ENCODE measurements at places on chromosomes 3 and 15. TPM values are rescaled to one million over a fixed set of nuclear protein-coding genes. Genes with fewer than 3 reads are reported as not detected.
A peak's percentile ranks its signal among the peaks of the same experiment; 100 is the strongest.

The PLCL2 gene
- 6.3 TPM for polyA plus RNA-seq

DNA sequence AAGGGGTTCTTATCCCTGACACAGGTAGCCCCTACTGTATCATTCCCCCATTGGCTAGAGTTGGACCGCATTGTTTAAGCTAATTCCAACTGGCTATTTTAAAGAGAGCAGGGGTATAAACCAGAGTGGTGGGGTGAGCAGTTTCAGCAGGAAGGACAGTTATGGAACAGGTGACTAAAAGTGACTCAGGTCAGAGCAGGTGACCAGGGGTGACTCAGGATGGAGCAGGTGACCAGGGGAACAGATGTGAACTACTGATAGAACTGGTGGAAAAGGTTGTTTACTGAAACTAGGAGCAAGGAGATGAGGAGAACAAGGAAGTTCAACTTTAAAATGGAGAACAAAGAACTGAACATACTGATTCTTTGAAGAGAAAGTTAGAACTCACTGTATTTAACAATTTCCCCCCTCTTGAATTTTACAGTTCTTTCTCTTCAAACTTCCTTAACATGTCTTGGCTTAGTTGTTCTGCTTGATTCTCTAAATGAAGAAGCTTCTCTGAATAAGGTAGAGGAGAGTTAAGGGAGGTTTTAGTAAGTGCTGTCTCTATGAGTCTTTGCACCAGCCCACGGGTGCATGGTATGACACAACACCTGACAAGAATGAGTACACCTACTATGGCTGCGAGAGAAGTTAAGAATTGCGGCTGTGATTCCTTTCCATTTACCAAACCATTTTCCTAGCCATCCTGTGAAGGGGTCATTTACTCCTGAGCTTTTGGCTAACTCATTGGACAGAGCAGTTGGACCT is 83.4 kb upstream of the WNT7A start:
- DNase-seq, result no peak

DNA sequence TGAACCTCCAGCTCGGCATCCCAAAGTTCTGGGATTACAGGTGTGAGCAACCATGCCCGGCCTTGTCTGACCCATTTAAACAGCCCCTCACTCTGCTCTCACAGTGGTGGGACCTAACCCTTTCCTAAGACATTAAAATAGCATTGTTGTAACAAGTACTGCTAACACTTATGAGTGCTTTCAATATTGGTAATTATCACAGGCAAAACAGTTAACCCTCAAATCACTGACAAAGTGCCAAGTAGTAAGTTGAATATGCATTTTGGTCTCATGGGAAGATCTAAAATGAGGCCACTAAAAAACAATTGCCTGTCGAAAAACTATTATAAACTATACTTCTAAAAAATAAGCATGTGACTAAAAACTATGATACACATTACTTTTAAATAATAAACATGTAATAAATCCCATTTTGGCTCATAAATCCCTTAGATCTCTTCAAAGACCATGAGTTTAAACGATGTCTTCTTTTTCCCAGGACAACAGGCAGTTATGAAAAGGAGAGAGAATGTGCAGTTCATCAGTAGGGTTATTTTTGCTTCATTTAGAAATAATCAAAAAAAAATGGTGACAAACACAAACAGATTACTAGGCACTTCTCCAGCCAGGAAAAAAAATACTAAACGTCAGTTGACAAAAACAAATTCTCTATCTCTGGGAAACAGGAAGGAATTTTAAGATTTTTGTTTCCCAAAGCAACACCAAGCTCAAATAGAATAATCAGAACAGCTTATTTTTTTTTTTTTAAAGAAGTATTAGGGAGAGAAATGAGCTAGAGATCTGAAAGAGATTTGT is 95.4 kb downstream of the RFTN1 start:
- DNase-seq, result no peak

GRCh38 chr15:65819563-65819960 is 27.5 kb upstream of the DENND4A start:
- no peak for DNase-seq

- no peak for DNase-seq
Measured at GRCh38 chr3:193843474-193844301, 250.7 kb downstream of the OPA1 start.

GRCh38 chr3:16124636-16125035 is 49.8 kb upstream of the GALNT15 start:
- no peak for DNase-seq

DNA sequence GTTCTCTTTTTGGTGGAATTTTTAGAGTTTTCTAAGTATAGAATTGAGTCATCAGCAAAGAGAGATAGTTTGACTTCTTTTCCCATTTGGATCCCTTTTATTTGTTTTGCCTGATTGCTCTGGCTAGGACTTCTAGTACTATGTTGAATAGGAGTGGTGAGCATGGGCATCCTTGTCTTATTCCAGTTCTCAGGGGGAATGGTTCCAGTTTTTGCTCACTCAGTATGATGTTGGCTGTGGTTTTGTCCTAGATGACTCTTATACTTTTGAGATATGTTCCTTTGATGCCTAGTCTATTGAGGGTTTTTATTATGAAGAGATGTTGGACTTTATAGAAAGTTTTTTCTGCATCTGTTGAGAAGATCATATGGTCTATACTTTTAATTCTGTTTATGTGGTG is 72.5 kb downstream of the TNFAIP8L3 start:
- DNase-seq, result no peak

DNA sequence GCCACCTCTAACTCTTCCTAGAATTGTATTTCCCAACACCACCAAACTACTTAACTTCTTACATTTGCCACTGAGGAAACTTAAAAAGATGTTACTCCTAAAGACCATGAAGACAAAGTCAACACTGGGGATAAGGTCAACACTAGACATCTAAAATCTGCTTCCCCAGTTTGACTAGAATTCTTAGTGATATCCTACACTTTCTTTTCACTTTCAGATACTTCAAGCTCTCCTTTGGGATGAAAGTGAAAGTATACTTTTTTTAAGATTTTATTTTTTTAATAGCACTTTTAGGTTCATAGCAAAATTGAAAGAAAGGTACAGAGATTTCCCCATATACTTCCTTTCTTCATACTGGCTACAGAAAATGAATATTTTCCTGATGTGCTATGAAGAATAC is 32.6 kb downstream of the GOLIM4 start:
- DNase-seq, result no peak

GRCh38 chr3:175057401-175057800 is 198.3 kb downstream of the NAALADL2 start:
- DNase-seq, result peak; percentile 73

DNA sequence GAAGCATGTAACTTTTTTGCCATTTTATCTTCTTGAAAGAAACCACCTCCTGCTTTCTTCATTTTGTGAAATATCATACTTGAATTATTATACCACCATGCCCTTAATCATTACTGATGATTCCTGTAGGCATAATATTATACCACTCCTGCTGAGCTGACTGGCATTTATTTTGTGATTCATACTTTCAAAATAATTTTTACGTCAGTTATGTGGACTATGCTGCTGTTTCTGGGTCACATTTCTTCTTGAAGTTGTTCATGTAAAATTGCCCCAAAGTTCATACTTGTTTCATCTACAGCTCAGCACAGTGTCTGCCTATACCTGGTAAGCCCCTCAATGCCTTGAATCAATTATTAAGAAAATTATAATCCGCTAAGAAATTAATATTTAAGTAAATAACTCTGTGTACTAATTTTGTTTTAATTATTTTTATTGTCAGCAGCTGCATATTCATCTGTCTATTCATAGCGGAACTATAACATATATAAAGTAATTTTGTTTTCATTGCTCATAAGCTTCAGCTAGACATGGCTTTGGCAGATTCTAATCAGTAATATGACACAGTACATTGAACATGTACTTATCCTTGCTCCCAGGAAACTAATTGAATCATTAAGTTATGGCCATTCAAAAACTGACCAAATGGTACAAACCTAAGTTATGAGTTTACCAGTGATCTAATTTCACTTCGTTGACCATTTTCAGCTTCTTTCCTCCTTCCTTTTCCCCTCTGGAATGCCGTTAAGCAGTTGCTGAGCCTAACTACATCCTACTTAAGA is 160.0 kb downstream of the NAALADL2 start:
- DNase-seq, result no peak

DNA sequence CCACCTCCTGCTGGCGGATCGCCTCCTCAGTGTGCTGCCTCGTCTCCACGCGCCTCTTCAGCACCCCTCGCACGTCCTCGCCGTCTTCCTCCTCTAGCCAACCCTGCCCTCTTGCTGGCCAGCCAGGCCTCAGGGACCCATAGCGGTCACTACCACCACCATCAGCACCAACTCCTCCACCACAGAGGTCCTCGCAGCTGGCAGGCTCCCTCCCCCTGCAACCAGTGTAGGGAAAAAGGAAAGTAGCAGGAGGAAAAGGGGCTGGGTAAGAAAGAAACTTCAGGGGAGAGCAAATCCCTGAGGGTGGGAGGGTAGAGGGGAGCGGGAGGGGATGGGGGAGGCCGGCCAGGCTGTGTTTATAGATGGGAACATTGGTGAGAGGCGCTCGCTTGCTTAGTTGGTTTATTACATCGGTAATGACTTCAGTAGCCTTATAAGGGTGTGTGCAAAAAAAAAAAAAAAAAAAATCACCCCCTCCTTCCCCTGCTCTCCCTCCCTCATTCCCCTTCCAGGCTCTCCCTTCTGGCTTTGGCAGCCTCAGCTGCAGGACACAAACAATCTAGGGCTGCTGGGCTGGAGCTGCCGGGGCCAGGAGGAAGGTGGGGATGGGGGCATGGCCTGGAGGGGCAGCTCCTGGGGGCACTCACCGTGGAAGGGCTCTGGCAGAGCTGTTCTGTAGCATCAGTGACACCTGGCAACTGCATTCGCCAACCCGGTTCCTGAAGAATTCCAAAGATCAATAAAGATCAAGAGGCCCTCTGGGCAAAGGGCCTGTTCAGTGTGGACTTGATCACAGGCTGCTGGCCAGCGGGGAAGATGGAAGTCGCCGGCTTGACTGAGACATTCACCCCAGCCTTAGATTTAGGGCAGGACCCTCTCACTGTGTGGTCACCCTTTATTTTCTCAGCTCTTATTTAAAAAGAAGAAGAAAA is 116.2 kb upstream of the HACD2 start:
- no peak for DNase-seq
